Endothelial cell of coronary artery (primary cell): ENCODE measurements at places on chromosomes 3 and 15. TPM values are rescaled to one million over a fixed set of nuclear protein-coding genes. Genes with fewer than 3 reads are reported as not detected.

The P3H2 gene
- 1.4 and 5.0 TPM in 2 replicates for total RNA-seq

The SCN11A gene
- 0.09 TPM in 1 of 2 replicates, not detected in the other for total RNA-seq

The SHQ1 gene
- total RNA-seq = 19.8 and 19.9 TPM in 2 replicates

The ERICH6 gene
- total RNA-seq = under 0.01 TPM in 1 of 2 replicates, not detected in the other

The NMNAT3 gene
- 0.27 and 0.85 TPM in 2 replicates for total RNA-seq

The SST gene
- not detected in 2 replicates for total RNA-seq

The TMEM207 gene
- not detected in 2 replicates for total RNA-seq
